ENCODE measurements at places on chromosomes 5 and 9.

- DNase-seq = no peak
Measured at GRCh38 chr9:34025062-34025461, 23.6 kb downstream of the UBAP2 start.

DNA sequence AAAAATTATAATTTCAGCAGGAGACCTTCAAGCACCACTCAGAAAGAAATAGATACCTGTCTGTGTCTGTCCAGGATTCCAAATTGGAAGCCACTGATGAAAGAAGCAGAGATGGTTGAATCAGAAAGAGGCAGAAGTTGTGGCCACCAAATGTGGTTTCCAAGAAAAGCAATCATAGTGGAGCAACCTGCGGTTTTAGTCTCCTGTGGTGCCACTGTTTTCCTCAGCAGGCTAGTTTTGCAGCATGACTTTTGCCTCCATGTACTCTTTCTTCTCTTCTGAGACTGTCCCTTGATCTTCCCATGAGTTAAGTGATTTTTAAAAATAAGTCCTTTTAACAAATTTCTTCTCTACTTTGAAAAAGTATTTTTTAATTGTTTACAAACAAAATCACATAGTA is 535.8 kb downstream of the CYLC2 start:
- DNase-seq = no peak

- DNase-seq = no peak
Measured at GRCh38 chr5:139831624-139832023, 36.0 kb downstream of the PSD2 start.

GRCh38 chr5:3656803-3657202 is 61.2 kb downstream of the IRX1 start:
- DNase-seq = no peak

GRCh38 chr9:75064307-75065025 is 23.5 kb downstream of the NMRK1 start:
- DNase-seq = no peak
